NCI-H446 (cell line): ENCODE measurements at places on chromosomes 16 and 17.

GRCh38 chr17:20927308-20927977 lies 115.4 kb downstream of the USP22 start:
- DNase-seq, result no peak

GRCh38 chr16:85924675-85925074 lies 25.7 kb downstream of the IRF8 start:
- no peak for DNase-seq

DNA sequence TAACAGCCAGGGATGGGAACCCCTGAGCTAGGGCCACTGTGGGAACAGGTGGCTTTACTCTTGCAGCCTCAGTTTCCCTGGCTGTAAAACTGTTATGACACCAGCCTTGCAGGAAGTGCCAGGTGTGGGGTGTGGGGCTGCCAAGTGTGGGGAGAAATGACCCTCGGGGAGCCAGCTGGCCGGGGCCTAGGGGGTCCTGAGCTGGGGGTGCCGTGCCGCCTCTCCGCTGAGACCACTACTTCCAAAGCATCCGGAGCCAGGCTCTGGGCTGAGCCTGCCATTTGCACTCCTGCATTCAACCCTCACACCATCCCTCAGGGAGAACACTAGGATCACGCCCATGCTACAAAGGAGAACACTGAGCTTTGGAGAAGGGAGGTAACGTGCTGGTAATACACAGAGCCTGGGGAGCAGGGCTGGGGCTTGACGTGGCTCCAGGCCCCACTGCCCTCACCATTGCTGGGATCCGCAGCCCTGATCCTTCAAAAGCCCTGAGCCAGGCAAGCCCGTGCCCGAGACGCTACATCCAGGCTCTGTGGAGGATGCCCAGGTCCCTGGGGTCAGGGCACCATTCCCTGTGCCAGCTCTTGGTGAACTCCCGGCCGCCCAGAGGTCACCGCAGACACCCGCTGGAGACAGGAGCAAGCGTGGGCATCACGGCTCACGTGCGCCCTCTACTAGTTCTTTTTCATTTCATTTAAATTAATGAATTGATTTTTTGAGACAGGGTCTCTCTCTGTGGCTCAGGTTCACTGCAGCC lies 28.8 kb upstream of the GINS2 start:
- DNase-seq, result peak; percentile 61

DNA sequence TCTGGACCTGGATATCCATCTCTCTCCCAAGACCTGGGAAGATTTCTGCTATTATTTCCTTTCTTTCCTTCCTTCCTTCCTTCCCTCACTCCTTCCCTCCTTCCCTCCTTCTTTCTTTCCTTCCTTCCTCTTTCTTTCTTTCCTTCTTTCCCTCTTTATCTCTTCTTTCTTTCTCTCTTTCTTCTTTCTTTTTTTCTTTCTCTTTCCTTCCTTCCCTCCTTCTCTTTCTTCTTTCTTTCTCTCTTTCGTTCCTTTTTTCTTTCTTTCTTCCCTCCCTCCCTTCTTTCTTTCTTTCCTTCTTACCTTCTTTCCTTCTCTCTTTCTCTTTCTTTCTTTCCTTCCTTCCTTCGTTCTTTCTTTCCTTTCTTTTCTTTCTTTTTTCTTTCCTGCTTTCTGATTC lies 37.8 kb upstream of the N4BP1 start:
- DNase-seq, result no peak

DNA sequence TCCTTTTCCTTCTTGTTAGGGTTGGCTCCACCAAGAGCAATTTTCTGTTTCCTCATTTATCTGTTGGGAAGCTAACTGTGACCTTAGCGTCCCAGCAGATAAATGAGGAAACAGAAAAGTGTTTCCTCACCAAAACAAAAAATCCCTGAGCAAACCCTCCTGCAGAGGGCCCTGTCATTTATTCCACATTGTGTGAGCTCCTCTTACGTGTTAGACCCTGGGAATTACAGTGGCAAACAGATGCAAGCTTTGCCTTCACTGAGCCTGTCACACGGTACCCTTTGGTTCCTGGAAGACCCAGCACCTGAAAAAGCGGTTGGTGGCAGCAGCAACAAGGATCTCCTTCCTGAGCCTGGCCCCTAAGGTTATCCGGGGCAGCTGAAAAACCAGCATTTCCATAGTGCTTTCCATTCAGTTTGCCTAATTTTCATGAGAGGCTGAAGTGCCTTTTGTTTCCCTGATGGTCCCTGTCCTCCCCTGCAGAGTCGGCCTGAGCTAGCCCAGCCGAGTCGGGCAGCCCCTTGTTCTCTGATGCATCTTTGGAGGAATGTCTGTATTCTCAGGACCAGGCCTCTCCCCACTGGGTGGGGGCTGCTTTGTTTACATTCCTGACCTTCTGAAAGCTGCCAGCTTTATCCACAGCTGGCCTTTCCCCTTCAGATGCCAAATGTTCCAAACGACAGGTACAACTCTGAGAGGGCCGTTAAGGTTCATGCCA lies 34.7 kb downstream of the YPEL2 start:
- DNase-seq, result no peak

- DNase-seq, result no peak
Observed at GRCh38 chr17:58041161-58041560, 34.1 kb upstream of the SRSF1 start.

GRCh38 chr17:64773836-64774761 lies 112.0 kb upstream of the SMURF2 start:
- DNase-seq, result no peak

DNA sequence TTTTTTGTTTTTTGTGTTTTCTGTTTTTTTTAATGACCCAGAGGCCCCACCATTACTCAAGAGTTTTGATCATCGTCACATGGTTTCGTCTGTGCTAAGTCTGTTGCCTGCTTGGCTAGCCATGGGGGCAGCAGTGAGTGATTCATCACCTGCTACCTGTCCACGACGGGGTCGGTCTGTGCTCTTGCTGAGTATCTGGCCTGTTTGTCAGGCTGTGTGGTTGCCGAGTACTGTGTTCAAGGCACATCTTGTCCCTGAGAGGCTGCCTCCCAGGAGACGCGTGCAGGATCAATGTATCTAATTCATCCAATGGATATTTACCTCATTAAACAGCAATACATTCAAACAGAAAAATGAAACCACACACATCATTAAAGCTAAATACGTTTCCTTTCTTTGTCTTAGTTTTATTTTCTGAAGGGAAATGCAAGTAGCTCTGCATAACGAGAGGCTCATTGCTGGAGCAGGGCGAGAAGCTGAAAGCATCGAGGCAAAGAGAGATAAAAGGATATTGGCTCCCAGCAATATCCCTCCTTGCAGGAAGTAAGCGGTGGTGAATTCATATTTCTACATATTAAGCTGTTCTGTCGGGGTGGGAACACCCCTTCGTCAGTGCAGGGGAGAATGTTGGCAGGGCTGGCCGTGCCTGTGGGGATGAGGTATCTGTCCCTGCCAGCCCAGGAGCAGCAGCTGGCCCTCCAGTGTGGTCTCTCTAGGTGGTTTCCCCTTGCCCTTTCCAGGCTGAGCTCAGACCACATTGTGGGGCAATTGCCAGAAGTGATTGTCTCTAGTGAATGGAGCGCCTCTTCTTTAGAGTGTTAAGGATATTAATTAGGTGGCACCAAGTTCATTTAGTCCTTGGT lies 166.2 kb upstream of the ASIC2 start:
- no peak for DNase-seq

- DNase-seq, result no peak
Observed at GRCh38 chr16:76665571-76666275, 388.5 kb downstream of the CNTNAP4 start.

DNA sequence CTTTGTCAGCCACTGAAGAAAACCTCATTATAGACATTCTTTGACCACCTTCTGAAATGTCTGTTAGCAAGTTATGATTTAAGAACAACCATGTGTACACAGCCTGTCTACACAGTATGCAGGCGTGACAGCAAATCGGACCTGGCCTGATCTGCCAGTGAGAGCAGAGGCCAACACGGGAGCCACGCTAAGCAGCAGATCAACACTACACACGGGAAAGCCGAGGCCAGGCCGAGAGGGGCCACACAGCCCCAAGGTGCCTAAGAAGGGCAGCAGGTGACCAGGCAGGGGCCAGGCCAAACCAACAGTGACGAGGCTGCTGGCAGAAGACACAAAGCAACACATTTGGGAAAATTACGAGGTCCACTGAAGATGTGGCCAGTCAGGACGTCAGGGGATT lies 16.3 kb upstream of the FAAP100 start:
- no peak for DNase-seq

DNA sequence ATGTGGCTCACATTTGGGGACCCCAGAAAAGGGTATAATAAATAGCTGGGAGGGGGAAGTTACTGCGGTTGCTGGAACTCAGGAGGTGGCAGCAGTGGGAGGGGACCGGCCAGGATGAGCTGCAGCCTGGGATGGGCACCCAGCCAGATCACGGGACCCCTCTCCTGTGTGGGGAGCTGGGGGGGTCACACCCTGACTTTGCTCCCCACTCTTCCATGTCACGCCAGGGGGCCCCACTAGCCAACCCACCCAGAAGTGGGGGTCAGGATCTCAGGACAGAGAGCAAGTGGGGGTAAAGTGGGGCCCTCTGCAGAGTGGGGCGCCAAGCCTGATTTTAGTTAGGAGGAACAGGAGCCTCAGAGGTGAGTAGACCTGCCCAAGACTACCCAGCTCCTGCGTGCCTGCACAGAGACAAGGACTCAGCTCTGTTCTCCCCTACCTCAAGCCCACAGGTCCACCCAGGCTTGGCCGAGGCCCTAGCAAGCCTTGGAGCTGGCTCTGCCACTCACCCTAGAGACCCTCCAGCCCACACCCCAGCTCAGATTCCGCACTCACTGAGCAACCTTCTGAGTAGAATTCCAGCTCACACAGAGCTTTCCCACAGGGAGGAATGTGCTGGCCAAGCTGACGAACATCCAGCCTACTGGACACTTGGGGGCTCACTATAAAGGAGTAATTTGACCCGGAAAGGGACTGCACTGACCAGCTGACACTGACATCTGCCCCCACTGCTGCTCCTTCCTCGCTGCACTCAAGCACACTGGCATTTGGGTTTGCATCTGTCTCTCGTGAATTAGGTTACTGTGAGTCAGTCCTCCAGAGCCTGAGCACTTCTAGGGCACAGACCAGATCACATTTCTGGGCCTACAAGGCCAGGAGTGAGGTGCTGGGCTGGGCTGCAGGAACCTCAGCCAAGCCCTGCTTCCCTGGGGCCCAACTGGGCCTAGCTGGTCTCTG lies 310.1 kb downstream of the C16orf95 start:
- DNase-seq, result no peak

DNA sequence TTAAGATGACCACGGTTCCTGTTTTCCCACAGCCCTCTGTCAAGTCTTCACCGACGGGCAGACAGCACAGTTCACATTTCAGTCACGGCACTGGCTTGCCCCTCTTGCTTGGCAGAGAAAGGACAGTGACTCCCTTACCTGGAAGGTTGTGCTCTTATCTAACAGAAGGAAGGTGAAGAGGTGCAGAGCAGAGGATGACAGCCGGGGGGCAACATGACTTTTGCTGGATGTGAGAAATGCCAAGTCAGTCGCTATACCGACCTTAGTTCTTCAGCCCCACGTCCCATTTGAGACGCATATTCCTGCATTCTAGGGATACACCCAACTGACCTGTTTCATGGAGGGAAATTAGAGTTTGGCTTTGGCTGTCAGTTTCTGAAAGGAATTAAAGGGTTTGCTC lies 492.3 kb downstream of the NPIPA7 start:
- DNase-seq, result no peak

- DNase-seq, result no peak
Observed at GRCh38 chr17:76421044-76421407, 31.9 kb downstream of the UBE2O start.

GRCh38 chr17:49487183-49487582 lies 7.9 kb upstream of the NGFR start:
- no peak for DNase-seq

DNA sequence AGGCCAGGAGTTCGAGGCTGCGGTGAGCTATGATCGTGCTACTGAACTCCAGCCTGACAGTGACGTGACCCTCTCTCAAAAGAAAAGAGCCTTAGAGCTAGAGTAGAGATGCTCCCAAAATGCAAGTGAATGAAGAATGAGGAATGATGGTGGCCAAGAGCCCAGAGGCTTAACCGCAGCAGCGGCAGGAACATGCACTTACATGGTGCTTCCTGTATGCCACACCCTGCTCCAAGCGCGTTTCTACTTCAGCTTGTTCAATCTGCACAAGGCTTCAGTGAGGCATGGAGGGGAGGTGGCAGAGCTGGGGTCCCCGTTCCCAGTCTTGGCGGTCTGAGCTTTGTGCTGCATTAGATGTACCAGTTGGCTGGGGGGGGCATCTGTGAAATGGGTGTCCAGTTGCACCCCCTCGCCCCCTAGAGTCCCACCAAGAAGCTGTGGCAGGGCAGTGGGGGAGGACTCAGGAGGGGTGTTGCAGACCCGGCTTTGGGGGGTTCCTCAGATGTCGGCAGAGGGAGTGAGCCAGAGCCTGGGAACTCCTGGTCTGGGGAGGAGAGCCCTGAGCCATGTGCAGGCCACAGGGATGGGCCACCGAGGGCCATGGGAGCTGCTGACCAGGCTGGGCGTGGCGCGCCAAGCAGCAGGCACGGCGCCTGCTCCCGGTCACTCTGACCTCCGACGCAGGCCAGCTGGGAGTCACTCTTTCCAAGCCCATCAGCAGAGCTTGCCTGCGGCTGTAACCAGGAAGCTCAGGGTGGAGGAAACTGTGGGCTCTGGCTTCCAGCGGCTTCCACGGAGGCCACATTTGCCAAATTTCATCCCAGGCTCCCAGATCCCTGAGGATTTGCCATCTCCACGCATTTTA lies 260.1 kb downstream of the PARN start:
- no peak for DNase-seq

- DNase-seq, result no peak
Observed at GRCh38 chr17:10716218-10716617, 13.6 kb downstream of the TMEM220 start.

GRCh38 chr16:59295993-59296736 lies 562.0 kb upstream of the GOT2 start:
- DNase-seq, result no peak

DNA sequence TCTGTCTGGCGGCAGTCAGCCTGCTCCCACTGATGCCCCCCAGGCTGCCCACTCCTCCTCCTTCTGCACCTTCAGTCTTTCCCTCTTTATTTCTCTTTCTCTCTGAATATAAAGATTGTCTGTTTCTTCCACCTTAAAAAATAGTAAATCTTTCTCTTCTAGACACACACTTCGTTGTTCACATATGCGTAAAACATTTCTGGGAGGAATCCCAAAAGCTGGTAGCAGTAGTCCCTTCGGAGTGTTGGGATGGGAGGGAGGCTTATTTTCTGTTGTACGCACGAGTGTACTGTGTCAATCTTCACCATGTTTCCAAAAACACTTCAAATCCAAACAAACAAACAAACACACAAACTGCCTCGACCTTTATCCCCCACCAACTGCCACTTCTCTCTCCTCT lies 9.9 kb downstream of the OSBPL7 start:
- no peak for DNase-seq
